ENCODE measurements at places on chromosomes 12 and 14.
A peak's percentile ranks its signal among the peaks of the same experiment; 100 is the strongest.

GRCh38 chr14:40697231-40697630, 909.4 kb upstream of the LRFN5 start:
- DNase-seq, result no peak

DNA sequence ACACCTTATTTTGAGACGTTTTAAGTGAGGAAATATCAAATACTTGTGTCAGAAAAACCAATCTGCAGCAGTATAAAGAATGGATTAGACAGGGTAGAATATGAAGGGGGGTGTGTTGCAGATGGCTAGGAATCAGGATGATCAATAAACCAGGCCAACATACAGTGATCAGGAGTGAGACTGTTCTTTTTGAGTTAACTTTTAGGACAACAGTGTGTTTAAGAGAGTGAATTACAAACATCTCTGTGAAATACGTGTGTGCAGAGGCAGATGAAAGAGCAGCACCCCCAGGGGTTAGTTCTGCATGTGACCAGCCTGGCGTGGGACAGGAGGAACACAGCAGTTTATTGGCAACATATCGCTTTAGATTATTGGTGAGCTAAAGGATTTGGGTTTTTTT, 10.6 kb upstream of the NRDE2 start:
- no peak for DNase-seq

DNA sequence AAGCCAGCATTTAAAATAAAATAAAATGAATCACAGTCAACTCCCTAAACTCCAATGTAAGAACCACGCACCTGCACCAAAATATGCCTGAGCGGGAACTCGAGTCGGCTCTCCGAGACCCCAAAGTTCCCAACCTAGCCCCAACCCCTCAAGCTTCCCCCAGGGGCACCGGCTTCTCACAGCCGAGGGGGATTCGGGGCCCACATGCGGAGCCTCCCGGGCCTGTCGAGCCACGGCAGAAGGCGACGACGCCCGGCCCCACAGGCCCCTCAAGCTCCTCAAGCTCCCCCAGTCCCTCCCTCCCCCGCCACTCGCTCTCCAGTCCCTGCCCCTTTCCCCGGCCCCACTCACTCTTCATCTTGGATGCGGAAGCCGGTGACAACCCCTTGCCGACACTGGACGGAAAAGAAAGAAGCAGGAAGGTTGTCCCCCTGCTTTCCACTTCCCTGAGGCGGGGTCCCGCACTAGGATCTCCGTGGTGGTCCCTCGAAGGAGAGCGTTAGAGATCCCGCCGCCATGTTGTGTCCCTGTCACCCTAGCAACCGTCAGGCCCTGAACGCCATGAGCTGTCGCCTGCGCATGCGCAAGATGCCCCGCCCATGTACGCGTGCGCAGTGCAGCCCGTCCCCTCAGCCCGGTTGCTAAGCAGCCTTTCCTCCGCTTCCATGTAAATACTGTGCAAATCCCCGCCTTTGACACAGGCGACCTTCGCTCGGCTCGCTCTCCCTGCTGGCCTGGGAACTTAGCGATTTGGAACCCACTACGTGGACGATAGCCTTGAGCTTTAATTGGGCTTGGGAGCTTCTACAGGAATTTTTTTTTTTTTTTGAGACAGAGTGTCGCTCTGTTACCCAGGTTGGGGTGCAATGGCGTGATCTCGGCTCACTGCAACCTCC, at the start of gene MOK:
Gene MOK, minus strand, starts transcription at position 554 of the 896 bp plus-strand sequence. Its CDS starts 196 bp downstream, at position 358.
- DNase-seq, result peak; percentile 98

- no peak for DNase-seq
These were observed 52.8 kb downstream of the SLC38A6 start for GRCh38 chr14:61033855-61034254.

GRCh38 chr14:51644217-51644933, 7.3 kb upstream of the FRMD6 start:
- DNase-seq, result no peak

DNA sequence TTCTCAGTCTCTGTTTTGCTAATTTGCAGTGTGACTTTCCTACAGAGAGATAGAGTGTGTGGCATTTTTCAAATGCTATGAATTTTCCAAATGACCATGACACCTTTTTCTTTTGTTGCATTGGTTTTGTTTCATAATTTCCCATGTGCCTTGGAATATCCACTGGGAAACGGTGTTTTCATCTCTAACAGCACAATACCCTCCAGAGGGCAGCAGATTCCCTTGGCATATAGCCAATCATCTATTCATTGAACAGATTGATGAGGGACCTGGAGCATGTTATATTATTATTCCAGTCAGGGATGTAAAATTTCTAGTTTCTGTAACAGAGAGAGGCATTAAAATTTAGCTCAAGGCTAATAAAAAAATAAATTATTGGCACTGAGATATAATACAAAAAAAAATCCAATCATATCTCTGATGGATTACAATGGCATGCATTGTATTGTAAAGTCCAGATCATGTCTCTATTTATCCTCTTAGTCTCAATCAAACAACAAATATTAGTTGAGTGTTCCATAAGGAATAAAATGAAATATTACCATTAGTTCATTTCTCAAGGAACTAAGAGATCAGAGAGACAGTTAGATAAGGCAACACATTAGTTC, 29.6 kb upstream of the NTN4 start:
- peak; percentile 50 for DNase-seq

- DNase-seq, result no peak
These were observed 187.5 kb upstream of the LMNTD1 start for GRCh38 chr12:25740617-25741016.

GRCh38 chr14:58844544-58844943, 206.8 kb downstream of the DACT1 start:
- DNase-seq, result no peak

- no peak for DNase-seq
These were observed 118.9 kb downstream of the SLC35F4 start for GRCh38 chr14:57747036-57747435.

GRCh38 chr12:116133149-116133548, 144.3 kb downstream of the MED13L start:
- DNase-seq, result no peak
